ENCODE measurements at places on chromosomes 13 and 19.

DNA sequence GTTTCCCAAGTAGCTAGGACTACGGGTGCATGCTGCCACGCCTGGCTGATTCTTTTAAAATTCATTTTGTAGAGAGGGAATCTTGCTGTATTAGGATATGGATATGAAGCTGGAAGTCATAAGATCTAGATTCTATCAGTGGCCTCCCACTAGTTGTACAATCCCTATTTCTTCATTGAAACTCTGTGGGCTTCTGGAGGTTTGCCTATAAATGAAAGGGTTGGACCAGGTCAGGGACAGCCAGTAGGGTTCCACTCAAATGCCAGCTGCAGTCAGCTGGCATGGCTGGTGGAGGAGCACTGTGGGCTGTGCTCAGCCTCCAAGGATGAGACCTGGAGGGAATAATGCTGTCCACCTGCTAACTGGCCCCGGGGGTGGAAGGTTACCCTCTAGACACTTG, 110.2 kb upstream of the GJB6 start:
- DNase-seq: peak; percentile 38

- peak; percentile 61 for DNase-seq
Observed at GRCh38 chr13:84651288-84651687, 769.0 kb upstream of the SLITRK1 start.

DNA sequence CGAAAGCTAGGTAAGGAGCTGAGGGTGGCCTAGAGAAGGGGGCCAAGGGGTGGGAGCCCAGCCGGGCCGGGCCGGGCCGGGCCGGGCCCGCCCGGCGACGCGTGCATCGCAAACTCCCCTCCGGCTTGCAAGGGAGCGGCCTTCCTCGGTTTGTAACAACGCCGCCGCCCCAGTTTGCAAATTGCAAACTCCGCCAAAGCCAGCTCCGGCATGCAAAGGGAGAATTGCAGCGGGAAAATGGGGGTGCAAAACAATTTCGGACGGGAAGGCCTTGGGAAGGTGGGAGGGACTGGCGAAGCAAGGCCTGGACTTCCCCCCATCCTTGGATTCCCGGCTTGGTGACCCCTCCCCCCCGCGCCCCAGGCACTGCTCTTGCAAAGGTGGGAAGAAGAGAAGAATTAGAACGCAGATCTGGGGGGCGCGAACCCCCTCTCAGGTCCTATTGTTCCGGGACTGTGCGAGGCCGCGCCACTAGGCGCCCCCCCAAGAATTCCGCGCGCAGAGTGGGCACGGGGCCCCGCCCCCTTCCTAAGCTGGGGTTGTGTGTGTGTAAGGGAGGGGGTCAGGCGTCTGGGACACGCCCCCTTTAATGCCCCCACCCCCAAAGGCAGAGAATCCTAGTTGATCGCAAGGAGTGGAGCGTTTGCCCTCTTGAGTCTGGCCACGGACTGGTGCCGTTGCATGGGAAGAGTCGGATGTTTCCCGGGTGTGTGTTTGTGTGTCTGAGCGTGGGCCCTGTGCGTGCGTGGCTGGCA, 926 bp downstream of the PRR12 start:
- peak; percentile 59 for DNase-seq

GRCh38 chr13:37905736-37906135, 36.2 kb upstream of the TRPC4 start:
- DNase-seq: no peak

- no peak for DNase-seq
Observed at GRCh38 chr19:11069561-11069960, 19.7 kb upstream of the LDLR start.

DNA sequence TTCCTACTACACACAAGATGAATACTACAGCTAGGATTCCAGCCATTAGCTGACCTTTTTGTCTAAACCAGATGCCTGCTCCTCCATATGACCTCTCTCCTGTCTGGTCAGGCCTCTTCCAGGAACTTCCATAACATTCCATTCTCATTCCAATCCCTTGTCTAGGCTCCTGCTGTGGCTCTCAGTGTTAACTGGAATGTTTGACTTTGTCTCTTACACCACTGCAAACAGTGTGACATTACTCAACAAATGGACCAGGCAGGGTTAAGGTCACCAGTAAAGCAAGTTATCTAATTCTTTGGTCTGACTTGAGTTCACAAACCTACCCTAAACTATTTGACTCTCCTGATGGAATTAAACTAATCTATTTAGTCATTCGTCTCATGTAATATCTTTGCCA, 2.1 kb upstream of the GPC6 start:
- peak; percentile 56 for DNase-seq

DNA sequence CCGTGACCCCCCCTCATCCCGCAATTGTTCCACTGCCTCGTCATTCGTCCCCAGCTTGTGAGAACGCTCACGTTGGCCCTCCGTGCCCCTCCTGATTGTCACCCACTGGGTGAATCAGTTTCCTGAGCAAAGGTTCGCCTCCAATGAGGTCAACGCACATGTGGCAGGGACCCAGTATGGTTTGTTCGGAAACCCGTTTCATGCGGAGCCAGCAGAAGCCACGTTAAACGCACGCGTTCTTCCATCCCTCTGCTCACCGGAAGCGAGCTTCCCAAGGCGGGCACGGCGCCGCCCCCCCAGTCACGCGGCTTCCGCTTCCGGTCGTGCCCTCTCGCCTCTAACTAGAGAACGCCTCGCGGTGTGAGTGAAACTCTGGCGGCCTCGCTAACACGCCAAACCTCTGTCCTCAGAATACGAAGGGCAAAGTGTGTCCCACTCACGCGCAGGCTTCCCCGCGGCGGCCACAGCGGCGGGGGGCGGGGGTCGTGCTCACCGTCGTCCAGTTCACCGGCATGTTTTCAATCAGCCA, 18.0 kb upstream of the CFAP97D2 start:
- DNase-seq: no peak

GRCh38 chr13:32136716-32137115, 105.1 kb downstream of the FRY start:
- no peak for DNase-seq

- no peak for DNase-seq
Observed at GRCh38 chr13:110525328-110526319, 35.9 kb downstream of the RAB20 start.

GRCh38 chr19:55902080-55902751, 29.9 kb downstream of the NLRP13 start:
- no peak for DNase-seq

DNA sequence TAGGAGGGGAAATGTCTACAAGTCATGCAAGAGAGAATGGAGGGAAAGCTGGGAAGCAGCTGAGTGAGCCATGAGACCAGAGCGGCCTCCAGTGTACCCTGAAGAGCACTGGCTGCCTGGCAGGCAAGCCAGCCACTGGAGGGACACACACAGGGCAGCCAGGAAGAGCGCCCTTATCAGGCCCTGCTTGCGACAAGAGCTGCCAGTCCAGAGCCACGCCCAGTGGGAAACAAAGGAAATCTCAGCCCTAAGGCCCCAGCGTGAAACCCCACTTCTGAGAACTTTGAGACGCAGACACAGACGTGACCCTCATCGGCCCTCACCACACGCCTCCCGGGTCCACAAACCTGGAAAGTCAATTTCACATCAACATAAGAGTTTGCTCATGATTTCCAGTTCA, 105.0 kb downstream of the STK24 start:
- DNase-seq: no peak

- peak; percentile 57 for DNase-seq
Observed at GRCh38 chr13:97344265-97345175, 89.4 kb upstream of the RAP2A start.

DNA sequence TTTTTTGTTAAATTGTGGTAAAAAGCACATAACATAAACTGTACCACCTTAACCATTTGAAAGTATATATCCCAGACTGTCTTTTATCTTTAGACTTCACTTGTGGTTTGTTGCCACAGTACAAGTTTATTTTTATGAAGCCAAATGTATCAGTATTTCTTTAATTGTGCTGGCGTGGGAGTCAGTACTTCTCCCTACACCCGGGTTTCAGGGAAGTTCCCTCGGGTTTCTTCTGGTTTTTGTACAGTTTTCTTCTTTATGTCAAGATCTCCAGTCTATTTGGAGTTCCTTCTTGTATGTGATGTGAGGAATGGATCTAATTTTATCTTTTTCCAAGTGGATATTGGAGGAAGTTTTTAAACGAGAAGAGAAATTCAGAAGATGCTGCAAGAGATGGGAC, 20.5 kb downstream of the CCDC8 start:
- DNase-seq: no peak

DNA sequence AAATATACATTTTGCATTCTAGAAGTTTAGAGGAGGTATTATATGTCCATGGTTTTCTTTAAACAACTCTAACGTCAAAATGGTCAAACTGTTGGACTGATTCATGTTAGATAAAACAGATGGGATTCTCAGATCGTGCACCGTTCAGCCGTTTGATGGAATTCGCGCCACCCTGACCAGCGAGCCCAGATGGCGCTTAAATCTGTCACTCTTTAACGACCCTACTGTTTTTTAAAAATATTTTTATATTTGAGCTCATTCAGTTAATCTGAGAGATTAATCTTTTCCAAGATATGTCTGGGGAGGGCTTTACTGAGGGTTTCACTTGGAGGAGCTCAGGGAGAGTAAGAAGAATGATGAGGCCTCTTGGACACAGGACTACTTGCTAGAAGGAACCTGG, 164.4 kb downstream of the TM9SF2 start:
- no peak for DNase-seq

DNA sequence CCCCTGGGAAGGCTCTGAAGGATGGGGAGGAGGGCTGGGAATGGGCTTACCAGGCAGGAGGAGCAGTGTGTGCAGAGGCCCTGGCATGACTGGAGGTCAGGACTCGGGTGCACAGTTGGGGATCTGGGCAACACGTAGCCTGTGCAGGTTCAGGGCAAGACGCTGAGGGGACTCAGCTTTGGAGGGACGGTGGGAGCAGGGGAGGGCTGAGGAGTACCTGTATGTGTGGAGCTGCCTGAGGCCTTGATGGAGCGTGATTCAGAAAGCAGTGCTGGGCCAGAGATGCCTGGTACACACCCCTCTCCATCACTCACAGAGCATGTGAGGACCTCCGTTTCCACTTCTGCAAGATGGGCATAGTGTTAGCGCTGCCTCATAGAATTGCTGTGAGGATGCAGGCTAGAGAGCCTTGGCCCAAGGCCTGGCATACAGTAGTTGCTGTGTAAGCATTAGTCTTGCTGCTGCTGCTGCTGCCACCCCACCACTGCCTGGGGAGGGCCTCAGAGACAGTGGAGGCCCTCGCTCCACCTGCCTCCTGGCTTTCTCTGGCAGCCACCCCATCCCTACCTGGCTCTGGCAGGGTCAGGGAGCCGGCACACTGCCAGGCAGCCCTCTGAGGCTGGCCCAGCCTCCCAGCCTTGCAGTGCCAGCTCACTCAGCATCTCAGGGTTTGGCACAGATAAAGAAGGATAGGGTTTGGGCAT, 2.4 kb downstream of the PAK4 start:
- no peak for DNase-seq

All from HCEC 1CT (cell line).